ENCODE measurements at places on chromosomes 7 and 10. TPM values are rescaled to one million over a fixed set of nuclear protein-coding genes. Genes with fewer than 3 reads are reported as not detected.

TMEM213 gene
- not detected for total RNA-seq

DNA sequence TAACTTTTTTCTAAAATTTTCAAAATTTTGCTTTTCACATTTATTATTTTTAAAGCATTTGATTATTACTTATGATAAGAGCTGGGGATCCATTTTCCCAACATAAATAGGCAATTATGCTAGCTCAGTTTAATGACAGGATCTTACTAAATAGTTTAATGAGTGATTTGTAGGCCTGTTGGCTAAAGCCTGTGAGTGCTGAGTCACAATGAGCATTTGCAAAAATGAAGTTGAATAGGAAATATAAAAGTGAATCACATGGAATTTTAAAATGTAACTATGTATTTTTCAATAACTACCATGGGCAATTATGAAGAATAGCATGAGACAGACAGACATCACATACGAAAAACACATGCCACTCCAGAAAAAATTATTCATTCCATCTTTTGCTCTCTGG is 45.1 kb upstream of the ZPBP start:
- H3K36me3 ChIP-seq, result no peaks in the 10 kb centered on the region
- no peaks in the 10 kb centered on the region for H3K4me1 ChIP-seq
- peaks cover 30% of the 10 kb centered on the region for H3K27me3 ChIP-seq
- no peak overlapping the region for H3K4me3 ChIP-seq
- H3K27ac ChIP-seq, result no peak overlapping the region

CNPY1 gene
- not detected for total RNA-seq

DNA sequence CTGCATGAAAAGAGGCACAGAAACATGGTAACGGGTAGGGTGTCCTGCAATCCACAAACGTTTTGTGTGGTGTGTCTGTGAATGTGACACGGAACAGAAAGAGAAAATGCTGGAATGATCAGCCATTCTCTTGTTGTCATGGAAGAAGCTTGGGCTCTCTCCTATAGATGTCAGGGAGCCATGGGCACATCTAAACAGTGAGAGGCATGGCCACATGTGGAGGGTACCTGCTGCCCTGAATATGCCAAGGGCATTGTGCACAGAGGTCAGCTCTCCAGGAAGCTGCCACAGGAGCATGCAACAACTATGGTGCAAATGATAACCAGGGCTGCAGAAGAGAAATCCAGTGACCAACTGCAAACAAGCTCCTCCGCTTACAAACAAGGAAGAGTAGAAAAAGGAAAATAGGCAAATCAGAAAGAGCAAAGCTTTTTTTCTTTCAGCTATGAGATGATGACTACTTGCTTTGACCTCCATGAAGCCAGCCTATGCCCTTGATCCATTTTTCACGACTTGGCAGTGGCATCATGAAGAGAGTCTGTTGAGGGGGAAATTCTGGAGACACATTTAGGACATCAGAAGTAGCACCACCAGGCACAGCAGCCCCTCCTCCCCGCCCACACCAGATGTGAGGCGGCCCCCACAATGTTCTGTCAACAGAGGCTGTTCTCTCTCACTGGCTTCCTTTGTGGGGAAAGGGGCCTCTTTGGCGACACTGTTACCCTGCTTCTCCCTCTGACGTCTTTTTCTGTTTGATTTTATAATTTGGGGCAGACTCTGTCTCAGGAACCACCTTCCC is 4.8 kb upstream of the PDE1C start:
- H3K27ac ChIP-seq, result no peak overlapping the region
- H3K4me1 ChIP-seq, result 0 out of 2 replicates have a peak, but pooled peaks cover 3% of the 10 kb centered on the region
- H3K36me3 ChIP-seq, result no peaks in the 10 kb centered on the region
- H3K4me3 ChIP-seq, result no peak overlapping the region
- DNase-seq, result no peak
- no peaks in the 10 kb centered on the region for H3K27me3 ChIP-seq

- no peaks in the 10 kb centered on the region for H3K4me1 ChIP-seq
- H3K27ac ChIP-seq, result no peak overlapping the region
- DNase-seq, result no peak
- peaks cover 14% of the 10 kb centered on the region for H3K27me3 ChIP-seq
Measured at GRCh38 chr7:1647961-1648672, 22.0 kb upstream of the ELFN1 start.

PRPS1L1 gene
- total RNA-seq, result not detected

GRCh38 chr7:116912269-116912909 is 40.9 kb upstream of the ST7 start:
- H3K36me3 ChIP-seq, result peaks cover 47% of the 10 kb centered on the region
- DNase-seq, result no peak
- no peaks in the 10 kb centered on the region for H3K4me1 ChIP-seq
- no peaks in the 10 kb centered on the region for H3K27me3 ChIP-seq

DNA sequence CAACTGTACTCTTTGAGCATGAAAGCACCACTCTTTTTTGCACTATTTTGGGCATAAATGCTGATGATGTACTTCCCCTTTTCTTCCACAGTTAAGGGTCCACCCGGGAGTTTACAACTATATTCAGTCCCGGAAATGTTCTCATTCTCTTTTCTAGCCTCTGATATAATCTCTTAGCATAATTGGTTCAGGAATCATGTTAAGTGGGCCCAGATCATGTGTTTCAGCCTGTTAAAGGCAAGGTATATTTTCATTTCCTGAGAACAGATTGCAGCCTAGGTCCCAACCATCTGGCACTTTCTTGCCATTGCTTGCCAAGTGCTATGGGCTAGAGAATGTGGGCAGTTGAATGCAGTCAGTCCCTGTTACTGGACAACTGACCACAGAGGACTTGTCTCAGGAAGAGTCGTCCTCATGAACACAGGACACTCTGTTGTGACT is 111.4 kb upstream of the GLCCI1 start:
- H3K36me3 ChIP-seq, result peaks cover 6% of the 10 kb centered on the region
- no peaks in the 10 kb centered on the region for H3K27me3 ChIP-seq
- H3K4me3 ChIP-seq, result no peak overlapping the region
- H3K4me1 ChIP-seq, result peaks cover 28% of the 10 kb centered on the region
- DNase-seq, result no peak

PAPSS2 gene
- total RNA-seq, result 17.3 TPM

PON3 gene
- total RNA-seq, result not detected

GRCh38 chr7:22166928-22167327 is 190.0 kb downstream of the RAPGEF5 start:
- H3K36me3 ChIP-seq, result no peaks in the 10 kb centered on the region
- no peak overlapping the region for H3K27ac ChIP-seq
- H3K4me3 ChIP-seq, result no peak overlapping the region
- DNase-seq, result no peak
- no peaks in the 10 kb centered on the region for H3K27me3 ChIP-seq

GRCh38 chr7:138848056-138848980 is 50.3 kb upstream of the ATP6V0A4 start:
- H3K36me3 ChIP-seq, result peaks cover 26% of the 10 kb centered on the region
- H3K27ac ChIP-seq, result no peak overlapping the region
- H3K4me1 ChIP-seq, result no peaks in the 10 kb centered on the region
- H3K4me3 ChIP-seq, result no peak overlapping the region
- H3K27me3 ChIP-seq, result no peaks in the 10 kb centered on the region

LIPK gene
- total RNA-seq, result not detected

DNA sequence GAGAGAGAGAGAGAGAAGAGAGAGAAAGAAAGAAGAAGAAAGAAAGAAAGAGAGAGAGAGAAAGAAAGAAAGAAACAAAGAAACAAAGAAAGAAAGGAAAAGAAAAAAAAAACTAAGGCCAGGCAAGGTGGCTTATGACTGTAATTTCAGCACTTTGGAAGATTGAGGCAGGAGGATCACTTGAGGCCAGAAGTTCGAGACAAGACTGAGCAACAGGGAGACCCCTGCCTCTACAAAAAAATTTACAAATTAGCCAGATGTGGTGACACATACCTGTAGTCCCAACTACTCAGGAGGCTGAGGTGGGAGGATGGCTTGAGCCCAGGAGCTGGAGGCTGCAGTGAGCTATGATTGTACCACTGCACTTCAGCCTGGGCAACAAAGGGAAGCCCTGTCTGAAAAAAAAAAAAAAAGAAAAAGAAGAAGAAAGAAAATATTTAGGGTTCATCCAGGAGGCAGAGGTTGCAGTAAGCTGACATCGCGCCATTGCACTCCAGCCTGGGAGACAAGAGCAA is 2.8 kb downstream of the SERPINE1 start:
- H3K27ac ChIP-seq, result no peak overlapping the region
- no peaks in the 10 kb centered on the region for H3K27me3 ChIP-seq
- no peak overlapping the region for H3K4me3 ChIP-seq
- no peaks in the 10 kb centered on the region for H3K36me3 ChIP-seq

H2BK1 gene
- not detected for total RNA-seq

CACNB2 gene
- total RNA-seq, result 0.07 TPM

DNA sequence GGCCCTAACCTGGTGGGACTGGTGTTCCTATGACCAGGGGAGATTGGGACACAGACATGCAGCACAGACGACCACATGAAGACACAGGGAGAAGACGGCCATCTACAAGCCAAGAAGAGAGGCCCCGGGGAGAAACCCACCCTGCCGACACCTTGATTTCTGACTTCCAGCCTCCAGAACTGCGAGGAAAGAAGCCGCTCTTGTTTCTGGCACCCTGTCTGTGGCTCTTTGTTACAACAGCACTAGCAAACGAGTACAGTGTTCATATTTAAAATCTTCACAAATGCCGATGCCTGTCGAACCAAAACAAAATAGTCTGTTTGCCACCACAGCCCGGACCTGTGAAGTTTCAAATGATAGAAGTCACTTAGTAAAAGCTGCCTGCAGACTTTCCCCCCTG is 132.3 kb downstream of the ACTR3B start:
- peaks cover 10% of the 10 kb centered on the region for H3K27me3 ChIP-seq
- no peaks in the 10 kb centered on the region for H3K4me1 ChIP-seq
- no peak overlapping the region for H3K4me3 ChIP-seq
- no peak for DNase-seq

EBLN1 gene
- not detected for total RNA-seq

DNA sequence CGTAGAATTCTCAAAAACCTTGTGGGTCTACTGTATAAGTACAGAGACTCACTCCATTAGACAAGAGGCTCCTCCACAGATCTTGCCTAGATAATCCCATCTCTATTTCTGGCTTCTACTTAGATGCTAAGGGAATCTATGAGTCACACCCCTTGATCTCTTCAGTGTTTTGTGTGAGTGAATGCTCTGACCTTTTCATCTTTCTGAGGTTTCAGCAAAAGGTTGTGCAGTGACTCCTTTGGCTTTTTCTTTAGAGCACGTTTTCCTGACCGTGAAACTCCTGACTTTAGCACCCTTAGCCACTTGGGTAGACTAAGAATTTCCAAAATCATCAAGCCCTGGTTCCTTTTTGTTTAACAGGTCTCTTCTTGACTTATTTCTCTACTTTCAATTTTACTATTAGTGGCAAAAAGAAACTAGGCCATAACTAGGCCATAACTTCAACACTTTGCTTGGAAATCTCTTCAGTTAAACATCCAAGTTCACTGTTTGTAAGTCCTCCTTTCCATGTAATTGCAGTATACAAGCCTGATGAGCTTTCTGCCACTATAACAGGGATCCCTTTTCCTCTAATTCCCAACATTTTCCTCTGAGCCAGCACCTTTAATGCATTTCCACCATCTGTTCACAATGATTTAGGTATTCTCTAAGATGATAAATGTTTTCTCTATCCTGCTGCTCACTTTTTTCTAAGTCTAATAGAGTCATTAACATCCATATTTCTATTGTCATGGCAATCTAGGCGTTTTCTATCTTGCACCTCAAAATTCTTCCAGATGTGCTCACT is 19.4 kb downstream of the COPG2 start:
- H3K4me1 ChIP-seq, result no peaks in the 10 kb centered on the region
- no peak overlapping the region for H3K27ac ChIP-seq
- no peak for DNase-seq
- H3K27me3 ChIP-seq, result no peaks in the 10 kb centered on the region
- no peak overlapping the region for H3K4me3 ChIP-seq

DNA sequence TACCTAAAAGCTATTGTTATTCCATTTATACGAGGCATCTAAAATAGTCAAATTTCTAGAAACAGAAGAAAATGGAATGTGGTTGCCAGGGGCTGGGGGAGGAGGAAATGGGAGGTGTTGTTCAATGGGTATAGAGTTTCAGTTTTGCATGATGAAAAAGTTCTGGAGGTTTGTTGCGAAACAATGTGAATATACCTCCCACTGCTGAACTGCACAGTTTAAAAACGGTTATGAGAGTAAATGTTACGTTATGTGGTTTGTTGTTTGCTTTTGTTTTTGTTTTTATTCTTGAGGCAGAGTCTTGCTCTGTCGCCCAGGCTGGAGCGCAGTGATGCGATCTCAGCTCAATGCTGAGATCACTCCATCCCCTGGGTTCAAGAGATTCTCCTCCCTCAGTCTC is 64.9 kb upstream of the NRBF2 start:
- no peaks in the 10 kb centered on the region for H3K36me3 ChIP-seq
- no peaks in the 10 kb centered on the region for H3K27me3 ChIP-seq

GRCh38 chr7:94170836-94171235 is 166.7 kb upstream of the BET1 start:
- H3K4me1 ChIP-seq, result no peaks in the 10 kb centered on the region
- H3K36me3 ChIP-seq, result no peaks in the 10 kb centered on the region
- no peak overlapping the region for H3K4me3 ChIP-seq
- H3K27ac ChIP-seq, result no peak overlapping the region

GRCh38 chr10:75396631-75397495 is 4.7 kb downstream of the ZNF503 start:
- H3K4me1 ChIP-seq, result peaks cover 6% of the 10 kb centered on the region
- H3K27ac ChIP-seq, result peak overlapping the region; percentile 45
- H3K36me3 ChIP-seq, result no peaks in the 10 kb centered on the region
- H3K27me3 ChIP-seq, result peaks cover 73% of the 10 kb centered on the region

- H3K4me1 ChIP-seq, result peaks cover 19% of the 10 kb centered on the region
- DNase-seq, result no peak
- no peak overlapping the region for H3K27ac ChIP-seq
- H3K27me3 ChIP-seq, result no peaks in the 10 kb centered on the region
- no peaks in the 10 kb centered on the region for H3K36me3 ChIP-seq
Measured at GRCh38 chr7:130415006-130415405, 25.8 kb downstream of the CEP41 start.

GRCh38 chr7:36939816-36940215 is 215.5 kb upstream of the AOAH start:
- H3K36me3 ChIP-seq, result no peaks in the 10 kb centered on the region
- no peak overlapping the region for H3K27ac ChIP-seq
- H3K27me3 ChIP-seq, result no peaks in the 10 kb centered on the region
- no peak for DNase-seq
- no peaks in the 10 kb centered on the region for H3K4me1 ChIP-seq

AOAH gene
- total RNA-seq, result not detected

FZD8 gene
- total RNA-seq, result 275 TPM

GRCh38 chr10:45429790-45430189 is 55.8 kb downstream of the ALOX5 start:
- no peak overlapping the region for H3K27ac ChIP-seq
- H3K27me3 ChIP-seq, result no peaks in the 10 kb centered on the region

ACHE gene
- total RNA-seq, result 1.3 TPM

PPP1R17 gene
- total RNA-seq, result not detected

TRPV5 gene
- total RNA-seq, result not detected

- H3K27me3 ChIP-seq, result no peaks in the 10 kb centered on the region
- H3K27ac ChIP-seq, result no peak overlapping the region
- H3K4me3 ChIP-seq, result no peak overlapping the region
- no peaks in the 10 kb centered on the region for H3K4me1 ChIP-seq
Measured at GRCh38 chr7:40619647-40620046, 484.8 kb downstream of the SUGCT start.
